ENCODE measurements at places on chromosomes 12 and 14. TPM values are rescaled to one million over a fixed set of nuclear protein-coding genes. Genes with fewer than 3 reads are reported as not detected.

DNA sequence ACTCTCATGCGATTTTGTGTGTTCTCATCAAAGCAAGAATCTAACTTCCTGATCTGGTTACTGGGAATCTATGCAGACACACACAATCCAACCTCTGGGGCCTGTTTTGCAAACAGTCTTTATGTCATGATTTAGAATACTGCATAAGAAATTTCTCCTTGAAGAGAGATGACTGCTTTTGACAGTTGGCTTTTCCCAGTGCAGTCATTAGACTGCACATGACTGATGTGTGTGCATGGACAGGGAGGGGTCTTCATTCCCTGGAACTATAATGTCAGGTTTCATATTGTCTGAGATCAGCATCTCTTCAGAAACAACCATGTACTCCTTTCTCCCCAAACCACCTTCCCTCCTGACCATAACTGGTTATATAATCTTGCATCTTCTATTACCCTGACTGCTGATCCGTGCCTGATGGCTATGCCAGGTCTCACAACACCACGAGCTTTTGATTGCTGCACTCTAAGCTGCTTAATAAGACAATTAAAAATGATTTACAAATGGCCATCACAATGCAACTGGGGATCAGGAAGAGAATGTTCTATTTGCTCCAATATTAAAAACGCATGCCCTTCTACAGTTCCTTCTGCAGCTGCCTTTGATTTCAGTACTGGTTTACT, 995.4 kb downstream of the NRXN3 start:
- DNase-seq: no peak

GZMH gene
- not detected for total RNA-seq

DNA sequence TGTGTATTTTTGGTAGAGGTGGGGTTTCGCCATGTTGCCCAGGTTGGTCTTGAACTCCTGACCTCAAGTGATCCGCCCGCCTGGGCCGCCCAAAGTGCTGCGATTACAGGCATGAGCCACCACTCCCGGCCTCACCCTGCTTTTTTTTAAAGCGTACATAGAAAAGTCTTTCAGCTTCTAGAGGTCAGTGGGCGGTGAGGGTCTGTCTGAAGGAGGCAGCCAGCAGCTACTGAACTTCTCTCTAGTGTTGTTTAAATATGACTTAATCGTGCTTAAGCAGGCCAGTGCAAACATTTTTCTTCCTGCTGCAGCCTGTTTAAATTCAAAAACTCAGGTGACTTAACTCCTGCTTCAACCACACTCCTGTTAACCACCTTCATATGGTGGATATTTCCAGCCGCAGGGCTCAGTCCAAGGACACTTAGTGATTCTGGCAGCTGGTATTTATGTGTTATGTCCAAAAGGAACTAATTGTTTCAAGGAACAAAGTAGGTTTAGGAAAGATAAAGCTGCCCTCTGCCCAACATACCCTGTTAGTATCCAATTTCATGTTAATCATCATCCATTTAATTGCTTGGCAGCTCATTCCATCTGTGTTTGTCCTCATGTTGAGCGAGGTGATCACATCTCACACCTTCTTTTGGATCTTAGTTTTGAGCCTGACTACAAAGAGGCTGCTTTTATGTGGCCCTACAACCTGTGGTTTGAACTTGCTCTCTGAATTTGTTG, 2.0 kb downstream of the PRKAB1 start:
- no peak for DNase-seq

GPR84 gene
- total RNA-seq: 0.26 TPM

- no peak for DNase-seq
These were observed 6.3 kb upstream of the RIC8B start for GRCh38 chr12:106767954-106768822.

GRCh38 chr12:64685050-64685449, 74.2 kb downstream of the GNS start:
- no peak for DNase-seq

MIS18BP1 gene
- total RNA-seq: 86.4 TPM

DNA sequence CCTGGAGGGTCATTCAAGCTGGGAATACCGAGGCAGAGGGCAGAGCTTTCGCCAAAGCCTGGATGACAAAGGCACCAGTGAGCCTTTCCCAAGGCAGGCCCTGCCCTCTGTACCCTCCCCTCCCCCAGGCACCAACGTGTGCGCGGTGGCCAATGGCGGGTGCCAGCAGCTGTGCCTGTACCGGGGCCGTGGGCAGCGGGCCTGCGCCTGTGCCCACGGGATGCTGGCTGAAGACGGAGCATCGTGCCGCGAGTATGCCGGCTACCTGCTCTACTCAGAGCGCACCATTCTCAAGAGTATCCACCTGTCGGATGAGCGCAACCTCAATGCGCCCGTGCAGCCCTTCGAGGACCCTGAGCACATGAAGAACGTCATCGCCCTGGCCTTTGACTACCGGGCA, 31.2 kb upstream of the NXPH4 start:
- DNase-seq: no peak

MGP gene
- 487 TPM for total RNA-seq

DNA sequence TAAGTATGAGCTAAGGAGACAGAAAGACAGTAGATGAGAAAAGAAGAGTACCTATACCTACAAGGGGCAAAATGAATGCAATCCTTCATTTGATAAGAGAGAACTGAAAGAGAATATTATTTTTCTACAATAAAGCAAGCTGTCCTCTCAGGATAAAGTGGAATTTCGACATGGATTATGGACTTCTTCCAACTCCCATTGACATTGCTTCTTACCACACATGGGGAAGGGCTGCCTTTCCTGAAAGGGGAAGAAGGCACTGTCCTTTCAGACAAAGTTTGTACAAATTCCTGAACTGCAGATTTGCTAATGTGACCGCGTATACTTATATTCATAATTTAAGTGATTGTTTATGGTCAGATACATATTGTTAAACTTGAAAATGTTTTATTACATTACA, 4.3 kb upstream of the HEBP1 start:
- DNase-seq: no peak

DNA sequence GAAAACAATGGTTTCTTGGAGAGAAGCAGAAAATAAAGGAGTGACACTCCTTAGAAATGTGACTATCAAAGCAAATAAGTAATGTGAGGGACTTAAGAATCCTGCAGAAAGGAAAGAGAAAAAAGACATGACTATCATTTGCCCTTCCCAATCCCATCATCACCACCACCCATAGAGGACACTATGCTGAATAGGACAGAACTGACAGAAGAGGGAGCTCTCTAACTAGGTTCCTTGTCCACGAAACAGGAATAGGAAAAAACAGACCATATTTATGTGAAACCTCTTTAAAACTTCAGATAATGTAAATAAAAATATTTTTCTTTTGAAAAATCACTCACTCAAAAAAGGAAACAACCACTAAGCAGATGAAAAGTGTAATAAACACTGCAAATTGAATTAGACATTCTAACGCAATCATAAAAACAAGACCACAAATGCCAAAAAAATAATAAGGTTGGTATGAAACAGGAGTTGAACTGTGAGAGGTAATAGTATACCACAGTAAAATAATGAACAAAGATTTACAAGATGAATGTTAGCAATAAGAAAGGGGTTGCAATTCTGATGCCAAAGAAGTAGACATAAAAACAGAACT, 24.1 kb downstream of the KLRD1 start:
- no peak for DNase-seq

DNA sequence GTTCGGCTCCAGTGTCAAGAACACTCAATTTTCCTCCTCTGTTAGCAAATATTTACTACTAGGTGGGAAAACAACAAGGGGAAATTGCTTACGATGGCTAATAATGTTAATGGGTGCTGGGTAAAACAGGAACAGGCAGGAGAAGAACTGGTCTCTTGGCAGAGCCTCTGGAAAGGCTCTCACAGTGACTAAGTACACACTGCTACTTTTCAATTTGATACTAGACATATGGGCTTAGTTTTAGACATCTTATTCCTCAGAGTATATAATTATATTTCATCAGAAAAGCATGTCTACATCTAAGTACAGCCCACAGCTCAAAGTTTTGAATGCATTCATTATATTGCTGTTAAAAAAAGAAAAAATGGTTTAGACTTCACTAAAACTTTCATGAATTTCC, 65.4 kb upstream of the SAV1 start:
- no peak for DNase-seq

FCF1 gene
- total RNA-seq: 38.0 TPM

All from urinary bladder (tissue), 4 donors.